ENCODE measurements at places on chromosomes 2 and 18.

DNA sequence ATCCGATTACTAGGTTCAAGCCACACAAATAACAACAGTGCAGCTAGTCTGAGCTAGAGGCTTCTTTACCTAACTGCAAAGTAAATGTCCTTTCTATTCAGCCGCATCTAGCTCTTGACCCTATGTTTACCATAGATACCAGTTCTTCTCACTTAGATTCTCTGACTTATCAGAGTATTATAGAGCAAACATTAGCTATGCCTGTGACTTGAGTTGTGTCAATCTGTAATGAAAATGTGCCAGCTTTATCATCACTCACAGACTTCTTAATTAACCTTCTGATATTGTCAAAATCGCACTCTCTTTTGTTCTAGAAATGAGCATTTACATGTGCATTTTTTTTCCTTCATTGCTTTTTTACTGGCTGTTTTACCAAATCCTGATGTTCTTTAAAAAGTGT, 79.9 kb downstream of the BCL11A start:
- no peak for DNase-seq

- DNase-seq = no peak
These were observed 246.0 kb downstream of the PARD3B start for GRCh38 chr2:204791230-204791629.

- DNase-seq = no peak
These were observed 19.3 kb downstream of the RBMS1 start for GRCh38 chr2:160474319-160474645.

GRCh38 chr18:3333056-3333720, 71.3 kb downstream of the MYL12B start:
- DNase-seq = peak; percentile 59

DNA sequence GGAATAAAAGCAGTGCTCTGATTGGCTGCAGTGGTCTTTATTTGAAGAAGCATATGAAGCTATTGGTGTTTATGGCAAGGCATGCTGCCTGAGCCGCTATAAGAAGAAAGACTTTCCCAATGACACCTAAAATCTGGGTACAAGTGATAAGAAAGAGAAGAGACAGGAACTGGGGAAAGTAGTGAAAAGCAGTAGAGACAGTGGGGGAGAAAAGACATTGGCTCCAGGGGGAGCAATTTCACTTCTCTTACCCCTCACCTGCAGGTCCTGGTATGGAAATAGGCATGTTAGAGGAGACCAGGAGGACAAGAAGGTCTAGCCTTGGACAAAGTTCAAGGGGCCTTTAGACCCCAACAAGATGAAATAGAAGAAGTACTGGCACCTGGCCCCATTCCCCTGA, 47.1 kb downstream of the PLCL1 start:
- no peak for DNase-seq

GRCh38 chr2:96533292-96534073, 3.1 kb upstream of the ARID5A start:
- peak; percentile 98 for DNase-seq

DNA sequence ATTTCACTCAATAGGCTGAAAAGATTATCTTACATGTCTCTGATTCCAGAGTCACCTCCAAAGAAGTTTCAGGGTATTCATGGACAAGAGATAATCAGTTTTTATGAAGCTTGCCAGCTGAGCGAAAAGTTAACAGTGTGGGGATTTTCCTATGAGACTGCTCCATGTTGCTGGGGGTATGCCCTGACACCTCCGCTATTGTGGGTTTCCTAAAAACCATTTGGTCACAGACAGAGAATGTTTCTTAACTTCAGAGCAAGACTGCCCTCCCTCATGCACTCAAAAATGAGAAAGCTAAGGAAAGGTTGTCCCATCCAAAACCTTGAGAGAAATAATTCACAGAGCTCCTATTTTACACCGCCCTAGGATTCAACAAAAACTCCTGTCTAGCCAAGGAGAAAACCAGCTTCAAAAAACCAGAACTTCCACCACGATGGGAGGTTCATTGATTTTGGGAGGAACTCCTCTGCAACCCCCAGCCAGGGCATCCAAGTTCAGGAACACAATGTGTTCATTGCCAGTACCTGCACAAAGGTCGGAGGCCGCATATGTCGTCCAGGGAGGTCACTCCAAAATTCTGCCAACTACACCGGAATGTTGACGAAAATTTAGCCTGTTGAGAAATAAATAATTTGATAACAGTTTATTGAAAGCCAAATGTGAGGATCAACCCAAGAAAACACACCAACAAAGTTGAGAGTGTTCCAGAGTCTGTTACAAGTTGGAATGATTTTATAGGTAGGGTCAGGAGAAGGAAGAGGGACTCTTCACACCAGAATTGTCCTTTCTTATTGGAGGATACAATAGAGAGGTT, 104.3 kb downstream of the SP100 start:
- DNase-seq = no peak

GRCh38 chr2:14944562-14945346, 312.2 kb downstream of the LRATD1 start:
- DNase-seq = peak; percentile 19

DNA sequence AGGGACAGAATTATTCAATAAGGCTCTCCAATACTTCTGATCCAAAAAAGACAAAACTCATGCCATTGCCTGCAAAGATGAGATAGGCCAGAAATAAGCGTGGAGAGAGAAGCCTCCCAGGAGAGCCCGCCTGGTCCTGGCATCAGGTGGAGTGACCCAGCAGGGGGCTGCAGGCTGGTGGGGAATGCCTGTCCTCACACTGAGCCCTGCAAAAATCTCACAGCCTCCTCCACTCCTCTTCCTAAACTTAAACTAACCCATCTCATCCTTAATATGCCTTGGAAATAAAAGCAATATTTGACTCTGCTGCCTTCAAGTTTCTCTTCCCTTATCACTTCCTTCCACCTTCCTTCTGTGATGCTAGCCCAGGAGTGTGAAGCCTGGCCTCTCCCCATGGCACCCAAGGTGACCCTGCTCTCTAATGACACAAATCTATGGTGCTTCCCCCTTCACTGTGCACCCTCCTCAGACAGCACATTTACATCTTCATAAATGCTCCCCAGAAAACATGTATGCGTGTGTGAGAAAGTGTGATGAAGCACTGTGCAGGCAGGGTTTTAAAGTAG, 218.4 kb downstream of the ANAPC1 start:
- no peak for DNase-seq

DNA sequence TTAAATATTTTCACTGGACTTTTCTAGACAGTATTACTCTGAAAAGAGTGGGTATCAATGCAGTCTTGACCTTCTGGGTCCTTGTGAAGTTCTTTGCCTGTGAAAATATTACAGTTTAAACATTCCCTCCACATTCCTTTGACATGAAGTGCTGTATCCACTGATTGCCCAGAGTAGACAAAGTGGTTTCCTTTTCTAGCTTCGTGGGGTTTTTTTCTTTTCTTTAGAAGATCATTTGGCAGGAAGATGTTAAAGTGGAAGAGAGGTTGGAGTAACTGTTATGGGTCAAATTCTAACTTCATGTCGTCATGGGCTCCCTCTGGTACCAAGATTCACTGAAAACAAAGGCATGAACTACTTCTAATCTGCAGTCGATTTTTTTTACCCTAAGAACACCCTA, 496.9 kb downstream of the EPHA4 start:
- peak; percentile 4 for DNase-seq

DNA sequence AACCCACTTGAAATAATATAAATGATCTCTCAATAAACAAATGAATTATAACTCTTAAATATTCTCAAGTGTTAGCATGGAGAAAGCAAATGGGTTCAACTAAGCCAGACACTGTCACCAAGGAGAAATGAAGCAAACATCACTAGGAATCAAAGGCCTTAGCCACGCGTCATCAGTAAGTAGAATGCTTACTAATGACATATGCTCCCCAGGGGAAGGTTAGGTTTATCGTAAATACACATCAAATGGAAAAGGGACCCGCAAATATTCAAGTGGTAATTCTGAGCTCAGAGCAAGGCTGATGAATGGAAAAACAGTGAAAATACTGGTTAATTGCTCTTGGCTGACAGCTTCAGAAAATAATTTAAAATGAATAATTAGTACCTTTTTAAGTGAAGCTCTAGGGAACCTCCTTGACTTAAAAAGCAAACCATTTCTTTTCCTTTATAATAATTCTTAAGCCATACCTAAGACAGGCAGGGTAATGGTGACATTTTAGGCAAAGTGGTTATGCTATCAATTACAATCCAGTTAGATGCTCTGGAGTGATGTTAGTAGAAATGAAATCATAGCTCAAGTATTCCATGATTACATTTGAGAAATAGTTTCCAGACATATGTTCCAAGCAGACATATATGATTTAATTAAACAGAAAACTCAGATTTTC, 101.5 kb downstream of the ALPK2 start:
- DNase-seq = no peak

- DNase-seq = no peak
These were observed 1223.5 kb upstream of the CELF4 start for GRCh38 chr18:38789141-38789540.

DNA sequence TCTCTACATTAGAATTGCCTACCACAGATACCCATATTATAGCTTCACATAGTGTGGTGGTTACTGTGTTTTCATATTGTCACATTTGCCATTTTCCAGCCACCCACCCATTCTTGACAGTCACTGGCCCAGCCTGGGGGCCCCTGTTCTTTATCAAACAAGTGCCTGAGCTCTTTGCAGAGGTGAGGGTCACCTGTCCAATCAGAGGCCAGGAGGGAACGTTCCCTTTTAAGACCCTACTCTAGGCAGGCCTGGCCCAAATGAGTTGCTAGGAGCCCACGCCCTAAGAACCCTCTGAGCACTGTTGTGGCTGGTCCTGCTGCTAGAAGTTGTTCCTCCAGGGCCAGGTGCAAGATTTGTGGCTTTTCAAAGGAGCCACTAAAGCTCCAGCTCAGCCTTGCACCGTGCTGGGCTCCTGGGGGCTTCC, 5.2 kb downstream of the IL37 start:
- DNase-seq = no peak

DNA sequence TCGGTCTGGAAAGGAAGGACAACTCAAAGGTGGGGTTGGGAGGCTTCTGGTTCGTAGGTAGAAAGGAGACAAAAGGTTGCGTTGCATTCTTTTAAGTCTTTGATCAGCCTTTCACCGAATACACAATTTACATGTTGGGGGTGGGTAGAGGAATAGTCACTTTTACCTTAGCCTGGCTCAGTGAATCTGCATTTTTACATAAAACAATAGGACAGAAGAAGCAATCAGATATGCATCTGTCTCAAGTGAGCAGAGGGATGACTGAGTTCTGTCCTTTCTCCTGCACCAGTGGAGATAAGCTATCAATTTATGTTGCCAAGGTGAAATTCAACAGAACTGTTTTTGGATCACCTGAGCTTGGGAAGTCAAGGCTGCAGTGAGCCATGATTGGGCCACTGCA, 173.7 kb downstream of the ZEB2 start:
- DNase-seq = no peak

DNA sequence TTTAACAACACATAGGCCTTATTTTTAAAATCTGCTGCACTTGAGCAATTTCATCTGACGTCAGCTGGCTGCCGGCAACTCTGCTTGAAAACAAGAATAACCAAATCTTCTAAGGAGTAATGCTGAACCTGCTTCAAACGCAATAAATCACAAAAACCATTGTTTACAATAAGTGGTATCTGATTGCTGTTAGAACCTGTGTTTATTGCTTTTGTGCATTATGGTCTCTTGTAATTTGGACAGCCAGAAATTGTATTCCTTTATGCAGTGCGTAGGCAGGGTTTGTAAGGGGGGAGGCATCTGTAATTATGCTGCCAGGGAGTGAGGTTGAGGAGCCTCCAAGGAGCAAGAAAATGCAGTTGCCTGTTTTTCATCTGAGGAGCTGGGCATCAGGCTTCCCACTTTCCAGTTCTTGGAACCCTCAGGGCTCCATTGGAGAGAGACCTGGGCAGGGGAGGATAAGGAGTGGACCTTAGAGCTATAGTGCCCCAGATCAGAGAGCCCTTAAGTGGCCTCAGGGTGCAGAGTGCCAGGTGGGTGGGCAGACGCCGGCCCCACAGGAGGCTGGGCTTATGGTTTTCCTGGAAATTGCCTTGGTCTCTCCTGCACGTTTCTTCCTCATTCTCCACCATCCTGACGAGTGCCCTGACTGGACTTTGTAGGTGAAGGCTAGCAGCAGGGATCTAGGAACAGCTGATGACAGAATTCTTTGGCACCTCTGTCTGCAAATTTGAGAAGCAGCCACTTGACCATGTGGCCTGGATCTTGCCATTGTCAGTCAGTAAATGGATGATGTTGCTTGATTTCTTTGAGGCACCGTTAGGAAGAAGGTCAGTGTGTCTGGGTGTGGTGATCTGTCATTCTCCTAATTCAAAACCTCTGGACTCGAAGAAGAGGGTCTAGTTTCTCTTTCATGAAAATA, 129.2 kb downstream of the KLHL29 start:
- DNase-seq = no peak

- DNase-seq = no peak
These were observed 230.1 kb upstream of the PXDN start for GRCh38 chr2:1974397-1974796.

DNA sequence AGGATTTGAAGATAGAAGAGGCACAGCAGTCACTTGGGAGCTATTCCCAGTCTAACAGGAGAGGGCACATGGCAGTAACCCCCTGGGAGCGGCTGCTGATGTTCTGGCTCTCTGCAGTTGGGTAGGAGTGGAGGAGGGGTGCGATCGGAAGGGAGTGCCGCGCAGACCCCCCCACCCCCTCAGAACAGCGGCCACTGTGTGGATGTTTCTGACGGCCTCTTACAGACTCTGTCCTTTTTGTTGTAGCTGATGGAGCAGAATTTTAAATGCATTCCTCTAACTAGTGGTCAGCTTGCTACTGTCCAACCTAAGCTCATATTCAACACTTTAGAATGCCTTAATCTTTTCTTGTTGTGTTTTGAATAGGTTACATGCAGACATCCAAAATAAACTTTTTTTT, 127.9 kb downstream of the AGAP1 start:
- DNase-seq = no peak

- no peak for DNase-seq
These were observed 291.9 kb upstream of the SPRED2 start for GRCh38 chr2:65724336-65724735.

- no peak for DNase-seq
These were observed 134.6 kb downstream of the MBD2 start for GRCh38 chr18:54089749-54090459.

DNA sequence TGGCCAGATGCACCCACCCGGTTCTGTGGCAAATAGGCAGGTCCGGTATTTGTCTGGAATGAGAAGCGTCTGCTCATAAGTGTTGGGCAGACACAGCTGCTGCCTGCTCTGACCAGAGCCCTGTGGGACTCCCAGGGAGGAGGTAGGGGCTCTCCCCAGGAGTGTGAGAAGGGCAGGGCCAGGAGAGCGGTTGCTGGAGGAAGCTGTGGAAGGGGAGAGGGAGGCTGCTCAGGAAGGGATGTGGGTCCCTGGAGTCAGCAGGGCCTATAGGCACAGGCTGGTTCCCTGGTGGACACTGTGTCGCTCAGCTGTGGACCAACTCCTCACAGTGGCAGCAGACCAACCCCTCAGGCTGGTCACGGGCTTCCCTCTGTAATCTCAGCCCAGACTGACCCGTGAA, 109.2 kb downstream of the DYSF start:
- no peak for DNase-seq

GRCh38 chr18:5893956-5894610, 1.2 kb downstream of the TMEM200C start:
- no peak for DNase-seq

GRCh38 chr2:14828968-14829367, 196.5 kb downstream of the LRATD1 start:
- DNase-seq = no peak

GRCh38 chr2:44528595-44528994, 166.8 kb downstream of the CAMKMT start:
- DNase-seq = peak; percentile 88

- DNase-seq = no peak
These were observed 150.9 kb downstream of the SMAD7 start for GRCh38 chr18:48799724-48800315.

Data from fibroblast of gingiva (primary cell).